ENCODE measurements at places on chromosomes 16 and 17. TPM values are rescaled to one million over a fixed set of nuclear protein-coding genes. Genes with fewer than 3 reads are reported as not detected.

DNA sequence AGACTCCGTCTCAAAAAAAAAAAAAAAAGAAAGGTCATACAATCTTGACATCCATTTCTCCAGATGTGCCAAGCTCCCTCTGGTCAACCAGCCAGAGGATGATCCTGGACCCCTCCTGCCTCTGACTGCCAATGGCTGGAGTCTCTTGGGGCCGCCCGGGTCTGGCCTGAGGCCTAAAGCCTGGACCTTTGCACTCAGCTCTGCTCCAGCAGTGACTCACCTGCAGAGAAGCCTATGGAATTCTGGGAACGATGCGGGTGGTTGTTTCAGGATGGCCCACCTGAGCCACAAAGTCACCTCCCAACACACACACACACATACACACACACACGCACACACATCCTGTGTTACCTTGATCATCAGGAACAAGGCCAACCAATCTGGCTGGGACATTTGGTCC, 64.0 kb upstream of the DNAH17 start:
- DNase-seq, result peak; percentile 47

DNA sequence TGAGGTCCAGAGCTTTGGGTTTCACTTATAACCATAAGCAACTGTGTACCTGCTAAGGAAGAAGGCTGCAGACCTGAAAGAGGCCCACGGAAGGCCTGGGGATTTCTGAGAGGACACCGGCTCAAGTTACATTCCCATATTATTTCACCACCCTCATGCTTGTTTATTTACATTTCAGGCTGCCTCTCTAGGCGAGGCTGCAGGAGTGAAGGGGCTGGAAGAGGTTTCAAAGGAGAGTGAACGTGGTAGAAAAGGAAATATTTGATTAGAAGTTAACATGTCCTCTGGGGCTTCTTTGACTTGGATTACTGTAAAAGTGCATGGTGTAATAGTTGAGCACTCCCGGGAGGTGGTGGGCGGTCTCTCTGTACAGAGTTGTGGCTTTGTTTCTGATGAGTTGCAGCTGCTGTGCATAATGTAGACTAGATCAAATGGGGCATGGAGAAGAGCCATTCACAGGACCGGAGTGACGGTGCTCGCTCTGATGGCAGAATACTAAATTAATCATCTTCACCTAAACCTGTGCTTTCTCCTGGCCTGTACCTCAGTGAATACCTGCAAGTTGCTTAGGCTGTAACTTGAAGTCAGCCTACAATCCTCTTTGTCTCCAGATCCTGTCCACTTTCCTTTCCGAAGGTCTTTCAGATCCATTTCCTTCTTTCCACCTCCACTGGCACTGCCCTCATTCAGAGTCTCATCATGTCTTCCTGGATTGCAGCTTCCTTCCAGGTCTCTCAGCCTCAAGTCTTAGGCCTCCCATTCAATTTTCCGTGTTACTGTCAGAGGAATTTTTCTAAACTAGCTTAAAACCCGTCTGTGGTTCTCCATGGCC, 1.9 kb upstream of the CPD start:
- no peak for DNase-seq

- DNase-seq, result no peak
Observed at GRCh38 chr16:974611-975261, 4.0 kb upstream of the LMF1 start.

GRCh38 chr16:59899940-59900339, 1165.8 kb upstream of the GOT2 start:
- no peak for DNase-seq

Gene TBC1D3C
- total RNA-seq, result not detected

- DNase-seq, result no peak
Observed at GRCh38 chr17:39951924-39952679, 10.7 kb upstream of the GSDMA start.

Gene LHX1
- 200 TPM for total RNA-seq

Gene PRR15L
- 1.0 TPM for total RNA-seq

Gene ZNF750
- total RNA-seq, result not detected

Gene MT4
- not detected for total RNA-seq

Gene UBALD2
- 52.7 TPM for total RNA-seq

- peak; percentile 22 for DNase-seq
Observed at GRCh38 chr16:87114832-87115231, 202.4 kb downstream of the C16orf95 start.

Gene KRT27
- total RNA-seq, result not detected

- DNase-seq, result no peak
Observed at GRCh38 chr16:53768593-53768992, 64.6 kb downstream of the FTO start.

Gene MPG
- total RNA-seq, result 59.9 TPM

Gene TBC1D28
- total RNA-seq, result 0.19 TPM

Gene DOC2A
- 5.8 TPM for total RNA-seq

Gene TNP2
- not detected for total RNA-seq

GRCh38 chr17:72970797-72971196, 121.7 kb downstream of the SLC39A11 start:
- DNase-seq, result no peak
